ENCODE measurements at places on chromosomes 6 and 20. TPM values are rescaled to one million over a fixed set of nuclear protein-coding genes. Genes with fewer than 3 reads are reported as not detected.
A peak's percentile ranks its signal among the peaks of the same experiment; 100 is the strongest.

GRCh38 chr6:72940265-72940664 lies 285.0 kb downstream of the KHDC1L start:
- DNase-seq: no peak

- DNase-seq: no peak
Measured at GRCh38 chr20:9070304-9070703, 1.4 kb downstream of the PLCB4 start.

Gene F13A1
- total RNA-seq: 371 TPM

- DNase-seq: no peak
Measured at GRCh38 chr6:101777646-101778045, 384.1 kb downstream of the GRIK2 start.

Gene KIFC1
- total RNA-seq: 1.9 TPM

Gene NHLRC1
- 1.6 TPM for total RNA-seq

DNA sequence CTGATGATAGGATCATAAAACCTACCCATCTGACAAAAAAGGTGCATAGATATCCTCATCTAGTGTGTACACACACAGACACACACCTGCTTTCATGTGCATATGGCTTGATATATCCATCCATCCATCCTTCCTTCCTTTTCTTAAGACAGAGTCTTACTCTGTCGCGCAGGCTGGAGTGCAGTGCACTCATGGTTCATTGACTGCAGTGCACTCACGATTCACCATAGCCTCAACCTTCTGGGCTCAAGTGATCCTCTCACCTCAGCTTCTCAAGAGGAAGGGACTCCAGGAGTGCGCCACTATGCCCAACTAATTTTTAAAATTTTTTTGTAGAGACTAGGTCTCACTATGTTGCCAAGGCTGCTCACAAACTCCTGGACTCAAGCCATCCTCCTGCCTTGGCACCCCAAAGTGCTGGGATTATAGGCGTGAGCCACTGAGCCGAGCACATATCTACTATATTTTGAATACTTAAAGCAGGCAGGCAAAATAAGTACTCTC lies 27.1 kb downstream of the ADNP start:
- no peak for DNase-seq

DNA sequence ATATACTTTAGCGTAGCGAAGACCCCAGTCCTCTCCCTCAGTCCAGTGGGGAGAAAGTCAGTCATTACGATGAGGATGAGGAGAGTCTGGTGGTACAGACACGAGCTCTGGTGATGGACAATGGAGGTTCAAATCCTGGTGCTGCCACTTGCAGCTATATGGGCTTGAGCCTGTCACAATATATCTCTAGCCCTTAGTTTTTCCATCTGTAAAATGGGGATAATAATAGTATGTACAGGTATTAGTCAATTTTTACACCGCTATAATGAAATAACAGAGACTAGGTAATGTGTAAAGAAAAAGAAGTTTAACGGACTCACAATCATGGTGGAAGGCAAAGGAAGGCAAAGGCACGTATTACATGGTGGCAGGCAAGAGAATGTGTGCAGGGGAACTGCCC lies 237.9 kb downstream of the BCAS1 start:
- no peak for DNase-seq

GRCh38 chr6:33759887-33760629 lies 13.4 kb upstream of the IP6K3 start:
- no peak for DNase-seq

DNA sequence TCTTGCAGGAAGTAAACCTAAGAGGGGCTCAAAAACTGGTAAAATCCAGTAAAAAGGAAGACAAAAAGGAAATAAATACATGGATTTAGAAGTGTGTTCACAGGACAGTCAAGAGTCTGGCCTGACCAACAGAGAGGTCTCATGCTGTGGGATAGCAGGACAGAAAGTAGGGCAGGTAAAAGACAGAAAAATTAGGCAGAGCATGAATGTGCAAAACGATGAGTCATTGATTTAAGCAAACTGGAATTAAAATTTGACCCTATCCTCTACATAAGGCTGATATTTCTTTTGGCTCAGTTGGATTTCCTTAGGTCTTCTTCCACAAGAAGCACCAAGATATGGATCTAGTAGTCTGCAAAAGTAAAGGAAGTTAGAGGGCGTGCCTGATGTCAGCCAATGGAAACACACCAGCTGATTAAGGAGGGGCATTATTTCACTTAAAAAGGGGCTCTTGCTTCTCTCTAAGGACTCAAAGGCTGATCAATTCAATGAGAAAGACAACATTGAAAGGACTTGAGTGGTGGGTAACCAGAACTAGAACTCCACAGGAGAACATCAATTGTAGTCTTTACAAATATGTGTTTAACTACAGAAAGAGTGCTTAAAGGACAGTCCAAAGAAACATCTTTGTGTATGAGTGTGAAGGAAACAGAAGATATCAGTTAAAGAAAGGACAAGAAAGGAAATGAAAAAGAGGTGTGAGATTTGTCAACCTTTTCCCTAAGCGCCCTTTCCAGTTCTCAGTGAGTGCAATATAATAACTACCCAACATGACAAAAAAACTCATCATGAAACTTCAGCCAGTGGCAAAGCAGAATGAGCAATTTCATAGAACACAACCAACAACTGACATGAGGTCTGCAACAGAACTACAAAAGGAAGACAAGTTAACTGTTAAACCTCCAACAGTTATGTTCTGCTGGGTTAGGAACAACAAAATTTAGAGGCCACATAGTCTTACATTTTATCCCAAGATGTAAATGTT lies 19.4 kb upstream of the MYB start:
- no peak for DNase-seq

GRCh38 chr6:33668914-33669313 lies 42.6 kb downstream of the UQCC2 start:
- peak; percentile 40 for DNase-seq

GRCh38 chr6:21402368-21402767 lies 191.2 kb upstream of the SOX4 start:
- DNase-seq: no peak

DNA sequence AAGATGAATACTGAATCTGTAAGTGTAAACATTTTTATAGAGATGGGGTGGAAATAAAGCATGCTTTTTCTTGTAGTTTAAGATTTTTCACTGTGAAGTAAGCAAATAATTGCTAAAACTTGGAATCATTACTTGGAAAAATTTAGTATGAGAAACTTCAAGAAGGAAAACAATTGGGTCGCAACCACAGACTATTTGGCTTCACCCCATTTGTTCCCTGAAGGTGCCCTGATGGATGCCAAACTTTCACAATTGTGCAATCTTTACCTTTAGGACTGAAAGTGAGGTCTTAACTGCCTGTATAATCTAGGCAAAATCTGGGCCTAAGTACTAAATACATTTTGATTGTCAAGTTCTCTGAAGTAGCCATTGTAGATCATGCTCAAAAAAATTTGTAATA lies 330.1 kb downstream of the HDGFL1 start:
- no peak for DNase-seq

- DNase-seq: peak; percentile 70
Measured at GRCh38 chr6:105136431-105137350, 43.1 kb downstream of the POPDC3 start.

DNA sequence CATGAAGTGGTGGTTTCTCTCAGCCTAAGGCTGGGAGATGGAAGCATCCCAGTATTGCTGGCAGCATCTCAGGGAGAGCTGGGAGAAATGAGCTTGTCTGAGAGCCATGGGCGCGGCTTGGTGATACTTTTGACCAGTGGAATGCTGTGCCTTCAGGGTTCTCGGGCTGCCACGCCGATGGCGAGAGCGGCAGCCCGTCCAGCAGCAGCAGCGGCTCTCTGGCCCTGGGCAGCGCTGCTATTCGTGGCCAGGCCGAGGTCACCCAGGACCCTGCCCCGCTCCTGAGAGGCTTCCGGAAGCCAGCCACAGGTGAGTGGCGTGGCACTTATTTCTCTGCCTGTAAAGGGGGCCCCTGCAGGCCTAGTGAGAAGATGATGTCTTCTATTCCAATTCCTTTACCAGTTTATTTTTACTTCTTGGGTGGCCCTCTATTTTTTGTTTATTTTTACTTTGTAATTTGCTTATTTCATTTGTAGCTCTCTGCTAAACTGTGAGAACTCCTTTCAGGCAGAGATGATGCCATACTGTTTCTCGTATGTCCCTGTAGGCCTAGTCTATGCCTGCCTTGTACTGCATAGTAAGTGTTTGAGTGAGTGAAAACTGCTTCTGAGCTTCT lies 71.7 kb downstream of the ASXL1 start:
- no peak for DNase-seq

Gene TNXB
- 143 TPM for total RNA-seq

DNA sequence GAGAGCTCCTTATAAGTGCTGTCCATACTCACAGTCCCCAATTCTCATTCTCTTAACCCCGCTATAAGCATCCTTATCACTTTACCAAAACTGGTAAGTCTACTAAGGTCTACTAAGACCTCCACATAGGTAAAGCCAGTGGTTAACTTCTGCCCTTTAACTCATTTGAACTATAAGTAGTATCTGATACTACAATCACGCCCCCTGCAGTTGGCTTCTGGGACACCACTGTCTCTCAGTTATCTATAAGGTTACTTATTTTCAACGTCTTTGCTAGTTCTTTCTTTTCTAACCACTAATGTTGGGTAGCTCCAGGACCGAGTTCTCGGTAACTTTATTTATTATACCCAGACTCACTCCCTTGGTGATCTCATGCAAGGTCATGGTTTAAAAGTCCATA lies 142.6 kb downstream of the ARHGAP18 start:
- DNase-seq: no peak

DNA sequence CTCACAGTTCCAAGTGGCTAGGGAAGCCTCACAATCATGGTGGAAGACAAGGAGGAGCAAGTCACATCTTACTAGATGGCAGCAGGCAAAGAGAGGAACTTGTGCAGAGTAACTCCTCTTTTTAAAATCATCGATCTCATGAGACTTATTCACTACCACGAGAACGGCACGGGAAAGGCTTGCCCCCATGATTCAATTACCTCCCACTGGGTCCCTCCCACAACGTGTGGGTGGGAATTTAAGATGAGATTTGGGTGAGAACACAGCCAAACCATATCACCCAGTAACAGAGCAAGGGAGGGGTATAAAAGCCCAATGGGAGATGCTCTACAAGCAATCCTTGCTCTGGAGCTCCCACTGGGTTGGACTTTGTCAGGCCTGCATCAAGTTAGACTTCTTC lies 80.4 kb downstream of the JPH2 start:
- no peak for DNase-seq

GRCh38 chr6:73586416-73586974 lies 65.7 kb upstream of the EEF1A1 start:
- DNase-seq: no peak

- no peak for DNase-seq
Measured at GRCh38 chr6:76403064-76403463, 330.6 kb upstream of the IMPG1 start.

GRCh38 chr6:12545619-12546409 lies 170.8 kb upstream of the PHACTR1 start:
- no peak for DNase-seq

GRCh38 chr6:14476793-14477531 lies 359.4 kb downstream of the CD83 start:
- peak; percentile 60 for DNase-seq

Gene SLC22A23
- 4.3 TPM for total RNA-seq

DNA sequence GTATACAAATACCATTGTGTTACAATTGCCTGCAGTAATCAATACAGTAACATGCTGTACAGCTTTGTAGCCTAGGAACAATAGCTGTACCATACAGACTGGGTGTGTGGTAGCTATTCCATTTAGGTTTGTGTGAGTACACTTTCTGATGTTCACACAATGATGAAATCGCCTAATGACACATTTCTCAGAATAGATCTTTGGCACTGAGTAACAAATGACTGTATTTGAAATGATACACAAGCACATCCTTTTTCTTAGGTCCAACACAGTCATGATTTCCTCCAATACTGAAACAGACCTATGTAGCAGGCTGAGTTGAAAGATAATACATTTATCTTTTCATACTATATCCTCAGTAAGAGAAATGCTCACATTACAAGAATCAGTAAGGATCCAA lies 13.9 kb downstream of the KHDRBS2 start:
- DNase-seq: no peak

GRCh38 chr20:46767127-46767761 lies 57.8 kb downstream of the SLC2A10 start:
- DNase-seq: no peak

DNA sequence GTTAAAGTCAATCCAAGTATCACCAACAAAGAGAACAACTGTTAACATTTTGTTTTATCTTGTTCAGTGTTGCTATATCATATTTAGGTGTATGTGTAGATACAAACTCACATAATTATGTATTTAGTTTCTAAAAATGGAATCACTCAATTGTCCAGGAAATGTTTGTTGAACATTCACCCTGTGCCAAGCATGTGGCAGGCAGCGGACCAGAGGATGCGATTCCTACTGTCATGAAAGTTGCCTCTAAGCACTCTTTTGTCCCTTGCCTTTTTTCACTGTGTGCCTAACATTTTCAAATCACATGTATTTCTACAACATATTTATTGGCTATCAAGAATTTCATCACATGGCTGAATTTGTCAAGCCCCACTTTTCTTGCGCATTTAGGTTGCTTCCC lies 16.9 kb upstream of the TGM2 start:
- no peak for DNase-seq

- DNase-seq: no peak
Measured at GRCh38 chr6:79869184-79869583, 78.2 kb downstream of the ELOVL4 start.

Gene FAM210B
- 32.9 TPM for total RNA-seq

GRCh38 chr20:3751675-3752385 lies 15.7 kb downstream of the ADISSP start:
- peak; percentile 78 for DNase-seq

DNA sequence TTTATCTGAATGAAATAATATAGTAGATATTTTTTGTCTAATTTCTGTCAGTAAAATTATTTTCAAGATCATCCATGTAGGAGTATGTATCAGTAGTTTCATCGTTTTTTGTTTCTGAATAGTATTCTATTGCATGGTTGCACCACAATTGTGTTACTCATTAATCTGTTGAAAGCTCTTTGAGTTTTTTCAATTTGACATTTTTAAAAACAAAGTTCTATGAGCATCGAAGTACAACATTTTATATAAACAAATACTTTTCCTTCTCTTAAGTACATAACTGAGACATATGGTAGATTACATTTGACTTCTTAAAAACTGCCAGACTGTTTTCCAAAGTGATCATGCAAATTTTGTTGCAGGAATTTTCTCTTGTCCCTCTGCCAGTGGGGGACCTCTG lies 1113.1 kb upstream of the CITED2 start:
- DNase-seq: no peak

Gene CGA
- total RNA-seq: 5.6 TPM

All from left cardiac atrium (tissue), 4 donors.